ENCODE measurements at places on chromosomes 1 and 21.

- DNase-seq, result no peak
Measured at GRCh38 chr1:86233403-86233802, 76.8 kb upstream of the COL24A1 start.

GRCh38 chr1:54144366-54144765 is 8.4 kb downstream of the CDCP2 start:
- DNase-seq, result no peak

- no peak for DNase-seq
Measured at GRCh38 chr1:12069623-12070244, 6.6 kb downstream of the TNFRSF8 start.

DNA sequence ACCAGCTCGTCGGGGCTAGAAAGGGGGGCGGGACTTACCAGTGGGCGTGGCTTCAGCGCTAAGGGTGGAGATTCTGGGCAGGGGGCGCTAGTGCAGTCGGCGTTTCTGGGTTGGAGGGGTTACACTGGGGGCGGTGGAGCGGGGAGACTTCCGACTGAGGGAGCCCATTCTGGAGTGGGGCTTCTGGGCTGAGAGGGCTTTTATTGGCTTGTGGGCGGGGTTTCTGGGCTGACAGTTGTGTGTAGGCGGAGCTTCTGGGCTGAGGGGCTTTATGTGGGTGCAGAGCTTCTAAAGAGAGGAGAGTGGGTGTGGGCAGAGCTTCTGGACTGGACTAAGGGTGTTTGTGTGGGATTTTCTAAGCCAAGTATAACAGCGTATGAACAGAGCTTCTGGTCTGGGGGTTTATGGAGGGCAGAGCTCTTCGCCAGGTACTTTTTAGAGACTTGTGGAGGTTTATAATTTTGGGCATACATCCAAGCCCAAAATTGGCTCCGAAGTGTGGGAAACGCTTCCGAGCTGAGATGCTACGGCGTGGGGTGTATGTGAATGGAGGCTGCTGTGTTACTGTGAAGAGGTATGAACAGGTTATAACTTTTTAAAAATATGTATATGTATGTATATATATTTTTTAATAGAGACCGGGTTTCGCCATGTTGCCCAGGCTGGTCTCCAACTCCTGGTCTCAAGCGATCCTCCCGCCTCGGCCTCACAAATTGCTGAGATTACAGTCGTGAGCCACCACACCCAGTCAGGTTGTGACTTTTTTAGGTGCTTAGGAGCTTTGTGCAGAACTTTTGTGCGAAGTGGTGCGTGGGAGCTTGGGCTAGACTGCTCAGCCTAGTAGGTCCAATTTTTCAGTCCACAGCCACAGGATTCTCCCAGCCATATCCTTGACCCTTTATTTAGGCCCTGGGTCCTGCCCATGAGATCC is 825 bp downstream of the TMEM39B start:
- DNase-seq, result no peak

DNA sequence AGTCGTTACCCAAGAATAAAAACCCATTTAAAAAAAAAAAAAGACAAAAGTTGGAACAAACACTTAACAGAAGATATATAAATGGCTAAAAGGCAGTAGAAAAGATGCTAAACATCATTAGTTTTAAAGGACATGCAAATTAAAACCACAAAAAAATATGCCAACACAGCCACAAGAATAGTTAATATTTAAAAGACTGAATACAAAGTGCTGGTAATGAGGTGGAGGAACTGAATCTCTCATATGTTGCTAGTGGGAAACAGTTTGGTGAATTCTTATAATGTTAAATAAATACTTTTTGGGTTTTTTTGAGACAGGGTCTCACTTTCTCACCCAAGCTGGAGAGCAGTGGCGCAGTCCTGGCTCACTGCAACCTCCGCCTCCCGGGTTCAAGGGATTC is 10.0 kb downstream of the LRRC40 start:
- DNase-seq, result no peak

DNA sequence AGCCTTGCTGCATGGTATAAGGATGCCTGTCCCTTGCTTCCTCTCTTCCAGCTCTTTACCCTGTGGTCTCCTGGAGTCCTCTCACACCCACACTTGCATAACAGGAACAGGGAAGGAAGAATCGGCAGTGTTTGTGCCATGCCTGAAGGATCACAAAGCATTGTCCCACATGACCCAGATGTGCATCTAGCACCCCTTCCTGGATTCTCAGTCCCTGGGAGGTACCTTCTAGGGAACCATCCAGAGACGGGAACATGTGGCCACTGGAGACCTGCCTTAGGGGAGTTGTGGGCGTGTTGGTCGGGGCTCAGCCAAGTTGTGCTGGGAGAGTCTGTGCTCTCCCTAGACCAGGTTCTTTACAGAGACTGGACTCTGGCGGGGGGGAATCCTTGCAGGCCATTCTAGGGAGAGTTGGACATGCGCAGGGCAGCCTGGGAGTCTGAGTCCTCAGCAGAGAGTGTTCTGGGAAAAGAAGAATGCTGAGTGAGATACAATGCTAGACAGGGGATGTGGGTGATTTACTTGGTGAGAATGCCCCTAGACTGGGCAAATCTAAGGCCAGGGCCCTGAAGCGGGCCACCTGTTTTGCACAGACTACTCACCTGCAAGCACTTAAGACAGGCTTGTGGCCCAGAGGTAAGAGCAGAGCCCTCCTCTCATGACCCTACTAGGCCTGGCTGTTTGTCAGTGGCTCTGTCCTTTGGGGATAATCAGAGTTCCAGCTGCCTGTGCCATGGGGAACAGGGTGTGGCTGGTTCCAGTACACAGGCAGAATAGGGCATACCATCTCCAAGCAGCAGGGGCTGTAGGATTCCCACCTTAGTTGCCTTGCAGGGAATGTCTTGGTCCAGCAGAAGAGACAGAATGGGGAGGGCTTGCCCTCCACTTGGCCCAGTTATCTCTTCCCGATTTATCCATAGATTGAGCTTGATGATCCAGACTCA is 89.8 kb downstream of the MAN1C1 start:
- no peak for DNase-seq

DNA sequence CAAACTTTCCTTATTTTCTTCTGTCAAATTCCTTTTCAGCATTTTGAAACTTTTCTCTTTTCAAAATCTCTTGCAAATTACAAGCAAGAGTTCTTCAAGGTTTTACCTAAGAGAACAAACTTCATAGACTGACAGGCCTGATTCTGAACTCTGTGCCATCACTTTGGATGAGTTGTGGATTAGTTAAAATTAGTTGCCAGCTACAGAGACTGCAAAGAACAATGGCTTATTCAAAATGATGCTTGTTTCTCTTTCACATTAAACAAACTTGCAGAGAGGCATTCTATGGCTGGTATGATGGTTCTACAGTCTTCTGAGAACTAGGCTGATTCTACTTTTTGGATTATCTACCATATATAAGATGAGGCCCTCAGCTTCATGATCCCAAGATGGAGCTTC is 3.8 kb downstream of the LRRC8B start:
- DNase-seq, result no peak

DNA sequence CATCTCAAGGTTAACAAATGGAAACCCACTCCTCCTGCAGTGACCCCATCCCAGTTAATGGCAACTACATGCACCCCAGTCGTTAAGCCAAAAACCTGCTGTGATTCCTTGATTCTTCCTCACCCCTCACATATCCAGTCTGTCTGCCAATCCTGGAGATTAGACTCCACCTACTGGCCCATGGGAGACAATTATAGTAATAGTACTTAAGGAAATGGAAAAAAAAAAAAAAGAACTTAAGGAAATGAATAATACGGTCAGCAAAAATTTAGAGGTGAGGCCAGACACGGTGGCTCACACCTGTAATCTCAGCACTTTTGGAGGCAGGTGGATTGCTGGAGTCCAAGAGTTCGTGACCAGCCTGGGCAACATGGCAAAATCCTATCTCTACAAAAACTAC is 7.0 kb downstream of the NOL9 start:
- DNase-seq, result no peak

GRCh38 chr1:13587256-13588030 is 3.8 kb downstream of the PDPN start:
- no peak for DNase-seq

- no peak for DNase-seq
Measured at GRCh38 chr1:6185635-6186382, 5.7 kb upstream of the CHD5 start.
